Activated CD4-positive, alpha-beta T cell treated with anti-CD3 and anti-CD28 coated beads for 36 hours (primary cell): ENCODE measurements at places on chromosomes 2 and 18. TPM values are rescaled to one million over a fixed set of nuclear protein-coding genes. Genes with fewer than 3 reads are reported as not detected.

Gene GPAT2
- total RNA-seq, result 10.0 TPM

DNA sequence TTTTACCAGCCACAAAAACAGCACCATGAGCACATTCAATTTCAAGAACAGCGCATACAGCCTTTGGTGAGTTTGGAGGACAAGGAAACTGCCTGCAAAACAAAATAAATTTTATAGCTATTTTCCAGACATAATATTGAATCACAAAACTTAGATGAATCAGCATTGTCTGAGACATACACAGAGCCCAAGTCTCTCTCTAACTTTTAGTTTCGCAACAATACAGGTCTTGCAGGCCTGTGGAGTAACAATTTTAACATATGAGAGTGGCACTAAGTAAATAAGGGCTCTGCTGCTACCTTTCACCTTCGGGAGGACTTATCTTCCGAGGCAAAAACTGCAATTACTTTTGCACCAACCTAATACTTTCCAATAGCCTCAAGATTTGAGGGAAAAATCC, 56.1 kb upstream of the PEX13 start:
- DNase-seq, result no peak

- DNase-seq, result no peak
These were observed 868 bp upstream of the PKDCC start for GRCh38 chr2:42046819-42047487.

Gene POTEJ
- not detected for total RNA-seq

DNA sequence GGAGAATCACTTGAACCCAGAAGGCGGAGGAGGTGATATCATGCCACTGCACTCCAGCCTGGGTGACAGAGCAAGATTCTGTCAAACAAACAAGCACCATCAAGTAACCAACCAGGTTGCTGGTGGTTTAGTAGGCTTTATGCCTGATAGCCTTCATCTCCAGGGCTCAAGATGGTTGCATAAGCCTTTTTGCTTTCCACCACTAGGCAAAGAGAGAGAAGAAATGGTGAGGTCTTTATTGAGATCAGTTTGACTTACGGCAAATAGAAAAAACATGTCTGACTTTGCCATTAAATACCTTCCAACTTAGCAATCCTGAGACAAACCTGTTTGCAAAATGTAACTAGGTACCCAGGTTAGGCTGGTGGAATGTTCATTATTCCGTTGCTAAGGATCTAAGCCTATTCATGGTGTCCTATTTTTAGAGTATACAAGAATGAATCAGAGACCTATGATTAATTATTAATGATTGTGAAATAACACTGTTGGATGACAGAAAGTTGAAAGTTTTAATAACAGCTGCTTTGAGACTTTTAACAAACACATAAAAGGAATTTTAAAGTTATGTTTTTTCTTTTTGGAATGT, 53.5 kb upstream of the SLC38A11 start:
- no peak for DNase-seq

Gene RFX8
- 0.30 TPM for total RNA-seq

GRCh38 chr18:28468901-28469300, 292.0 kb upstream of the CDH2 start:
- no peak for DNase-seq

Gene TTC39C
- total RNA-seq, result 28.6 TPM

DNA sequence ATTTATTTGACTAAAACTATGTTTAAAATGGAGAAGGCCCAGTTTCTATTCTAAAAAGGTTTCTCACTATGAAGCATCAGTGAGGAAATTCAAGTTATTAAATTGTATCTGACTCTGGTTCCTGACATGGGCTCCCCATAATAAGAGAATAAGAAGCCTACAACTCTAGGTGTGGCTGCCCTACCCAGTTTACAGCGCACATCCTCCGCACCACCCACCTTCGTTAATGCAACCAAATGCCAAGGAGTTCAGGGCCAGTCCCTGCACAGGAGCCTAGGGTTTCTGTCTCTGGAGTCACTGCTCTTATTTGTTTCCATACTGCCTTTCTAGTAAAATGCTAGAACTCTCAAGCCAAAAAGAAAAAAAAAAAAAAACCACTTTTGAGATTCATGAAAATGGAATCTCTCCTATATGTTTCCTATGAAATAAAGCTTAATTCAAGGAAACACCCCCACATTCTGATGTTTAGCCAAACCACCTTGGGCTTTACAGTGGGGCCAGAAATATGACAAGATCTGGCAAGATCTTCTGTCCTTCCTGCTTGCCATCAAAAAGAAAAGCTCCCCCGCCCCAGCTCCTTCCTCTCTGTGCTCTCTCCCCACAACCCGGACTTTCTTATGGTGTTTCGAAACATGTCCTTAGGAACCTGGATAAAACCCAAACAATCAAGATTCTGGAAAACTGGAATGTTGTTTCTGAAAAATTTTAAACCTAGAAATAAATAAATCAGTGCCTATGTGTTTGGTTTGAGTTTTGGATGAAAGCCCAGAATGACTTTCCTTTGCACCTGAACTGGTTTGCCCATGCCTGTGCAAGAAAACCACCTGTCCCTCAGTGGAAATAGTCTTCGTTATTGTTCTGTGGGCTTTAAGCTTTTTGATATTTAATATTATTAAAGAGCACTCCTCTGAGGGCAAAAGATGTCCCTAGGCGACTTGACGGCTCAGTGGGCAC, 136.7 kb downstream of the SP3 start:
- DNase-seq, result no peak

Gene MAB21L4
- total RNA-seq, result not detected

DNA sequence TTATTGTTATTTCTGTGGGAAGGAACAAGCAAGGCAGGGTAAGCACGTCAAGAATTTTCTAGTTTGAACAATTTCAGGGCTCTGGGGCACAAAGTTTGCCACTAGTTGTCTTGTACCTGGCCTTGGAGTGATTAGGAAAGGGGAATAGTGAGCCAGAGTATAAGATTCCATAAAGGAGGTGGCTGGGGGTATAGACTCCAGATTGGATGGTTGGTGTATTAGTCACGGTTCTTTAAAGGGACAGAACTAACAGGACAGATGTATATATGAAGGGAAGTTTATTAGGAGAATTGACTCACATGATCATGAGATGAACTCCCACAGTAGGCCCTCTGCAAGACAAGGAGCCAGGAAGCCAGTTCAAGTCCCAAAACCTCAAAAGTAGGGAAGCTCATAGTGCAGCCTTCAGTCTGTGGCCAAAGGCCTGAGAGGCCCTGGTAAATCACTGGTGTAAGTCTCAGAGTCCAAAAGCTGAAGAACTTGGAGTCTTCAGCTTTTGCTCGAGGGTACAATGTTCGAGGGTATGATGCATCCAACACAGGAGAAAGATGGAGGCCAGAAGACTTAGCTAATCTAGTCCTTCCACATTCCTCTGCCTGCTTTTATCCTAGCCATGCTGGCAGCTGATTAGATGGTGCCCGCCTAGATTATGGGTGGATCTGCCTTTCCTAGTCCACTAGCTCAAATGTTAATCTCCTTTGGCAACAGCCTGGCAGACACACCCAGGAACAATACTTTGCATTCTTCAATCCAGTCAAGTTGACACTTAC, 31.5 kb upstream of the PTPRM start:
- no peak for DNase-seq

- DNase-seq, result peak; percentile 55
These were observed 539 bp downstream of the LAPTM4A start for GRCh38 chr2:20050646-20051531.

Gene DNAH7
- not detected for total RNA-seq

Gene HSPD1
- total RNA-seq, result 1,138 TPM

DNA sequence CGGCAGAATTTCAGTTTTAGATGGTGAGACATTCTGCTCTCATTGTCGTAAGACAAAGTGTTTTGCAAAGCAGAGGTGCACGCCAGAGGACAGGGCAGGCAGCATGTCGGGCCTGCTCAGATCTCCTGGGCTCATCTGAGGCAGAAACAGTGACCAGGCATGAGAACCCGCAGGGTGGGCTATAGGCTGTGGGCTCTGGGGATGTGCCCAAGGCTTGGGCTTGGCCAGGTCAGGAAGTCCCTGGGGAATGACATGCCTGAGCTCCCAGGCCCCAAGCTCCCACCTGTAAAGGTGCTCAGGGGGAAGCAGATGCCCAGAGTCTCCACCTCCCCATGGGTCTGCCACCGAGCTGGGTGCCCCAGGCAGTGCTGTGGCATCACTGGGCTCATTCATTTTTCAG, 35.3 kb downstream of the INHBB start:
- DNase-seq, result no peak

DNA sequence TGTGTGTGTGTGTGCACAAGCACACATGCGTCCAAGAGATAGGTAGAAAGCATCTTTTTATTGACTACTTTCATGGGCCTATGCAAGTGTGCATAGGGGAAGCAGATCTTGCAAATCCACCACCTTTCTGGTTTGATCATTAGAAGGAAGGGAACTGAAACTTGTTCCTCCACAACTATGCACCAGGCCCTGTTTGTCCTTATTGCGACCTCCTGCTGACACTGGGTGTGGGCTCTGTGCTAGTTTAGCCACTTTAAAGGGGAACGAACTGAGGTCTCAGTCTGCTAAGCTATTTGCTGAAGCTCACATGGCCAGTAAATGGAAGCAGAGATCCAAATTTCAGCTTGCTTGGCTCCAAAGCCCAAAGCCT, 32.1 kb upstream of the INSIG2 start:
- DNase-seq, result no peak

Gene C2orf66
- 0.25 TPM for total RNA-seq

Gene SERPINB4
- not detected for total RNA-seq

DNA sequence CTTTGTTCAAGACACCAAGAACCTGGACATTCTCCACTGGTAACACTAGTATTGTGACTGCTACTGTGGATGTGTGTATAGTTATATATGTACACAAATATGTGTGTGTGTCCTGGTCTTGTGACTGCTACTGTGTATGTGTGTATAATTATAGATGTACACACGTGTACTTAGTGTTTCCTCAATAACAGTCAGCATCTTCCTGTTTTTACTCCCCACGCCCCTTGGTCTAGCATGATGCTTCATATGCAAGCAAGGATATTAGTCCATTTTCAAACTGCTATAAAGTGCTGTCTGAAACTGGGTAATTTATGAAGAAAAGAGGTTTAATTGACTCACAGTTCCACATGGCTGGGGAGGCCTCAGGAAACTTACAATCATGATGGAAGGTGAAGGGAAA, 802.7 kb downstream of the RNF144A start:
- DNase-seq, result no peak

DNA sequence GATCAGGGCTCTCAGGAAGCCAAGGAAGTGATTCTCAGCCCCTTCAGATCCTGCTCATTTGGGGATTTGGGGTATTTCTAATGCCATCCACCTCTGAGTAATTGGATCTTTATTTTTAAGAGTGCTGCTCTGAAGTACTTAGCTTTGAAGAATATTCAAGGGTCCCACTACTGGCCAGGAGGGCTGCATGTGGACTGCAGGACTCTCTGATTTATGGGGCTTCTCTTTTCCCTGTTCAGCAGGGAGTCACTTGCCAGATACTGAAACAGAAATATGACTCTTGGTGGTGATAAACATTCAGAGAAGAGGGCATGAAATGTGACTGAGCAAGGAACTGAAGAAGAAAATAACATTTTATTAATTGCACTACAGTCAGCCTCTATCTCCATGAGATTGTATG, 138.5 kb downstream of the MTX2 start:
- DNase-seq, result no peak

Gene EIF2AK3
- total RNA-seq, result 15.9 TPM

GRCh38 chr2:96548558-96549465, 12.3 kb downstream of the ARID5A start:
- no peak for DNase-seq

- no peak for DNase-seq
These were observed 3.2 kb downstream of the MRO start for GRCh38 chr18:50816419-50817166.

DNA sequence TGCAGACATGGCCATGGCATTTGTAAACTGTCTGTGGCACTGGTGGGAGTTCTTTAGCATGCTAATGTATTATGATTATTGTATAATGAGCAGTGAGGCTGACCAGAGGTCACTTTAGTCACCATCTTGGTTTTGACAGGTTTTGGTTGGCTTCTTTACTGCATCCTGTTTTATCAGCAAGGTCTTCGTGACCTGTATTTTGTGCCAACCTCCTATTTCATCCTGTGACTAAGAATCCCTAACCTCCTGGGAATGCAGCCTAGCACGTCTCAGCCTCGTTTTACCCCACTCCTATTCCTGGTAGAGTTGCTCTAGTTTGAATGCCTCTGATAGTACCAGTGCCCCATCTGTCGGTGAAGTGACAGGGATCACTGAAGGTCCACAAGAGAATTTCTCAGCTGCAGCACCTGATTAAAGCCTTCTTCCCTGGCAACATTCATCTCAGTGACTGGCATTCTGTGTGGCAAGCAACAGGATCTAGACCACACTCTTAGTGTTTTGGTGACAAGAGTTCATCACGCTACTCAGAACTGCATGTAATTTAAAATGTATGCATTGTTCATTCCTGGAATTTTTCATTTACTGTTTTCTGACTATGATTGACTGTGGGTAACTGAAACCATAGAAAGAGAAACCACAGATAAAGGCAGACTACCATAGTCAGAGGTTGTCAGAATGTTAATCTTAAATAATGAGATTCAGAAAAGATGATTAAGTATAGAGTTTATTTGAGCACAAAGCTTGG, 43.0 kb upstream of the GPR39 start:
- DNase-seq, result no peak

DNA sequence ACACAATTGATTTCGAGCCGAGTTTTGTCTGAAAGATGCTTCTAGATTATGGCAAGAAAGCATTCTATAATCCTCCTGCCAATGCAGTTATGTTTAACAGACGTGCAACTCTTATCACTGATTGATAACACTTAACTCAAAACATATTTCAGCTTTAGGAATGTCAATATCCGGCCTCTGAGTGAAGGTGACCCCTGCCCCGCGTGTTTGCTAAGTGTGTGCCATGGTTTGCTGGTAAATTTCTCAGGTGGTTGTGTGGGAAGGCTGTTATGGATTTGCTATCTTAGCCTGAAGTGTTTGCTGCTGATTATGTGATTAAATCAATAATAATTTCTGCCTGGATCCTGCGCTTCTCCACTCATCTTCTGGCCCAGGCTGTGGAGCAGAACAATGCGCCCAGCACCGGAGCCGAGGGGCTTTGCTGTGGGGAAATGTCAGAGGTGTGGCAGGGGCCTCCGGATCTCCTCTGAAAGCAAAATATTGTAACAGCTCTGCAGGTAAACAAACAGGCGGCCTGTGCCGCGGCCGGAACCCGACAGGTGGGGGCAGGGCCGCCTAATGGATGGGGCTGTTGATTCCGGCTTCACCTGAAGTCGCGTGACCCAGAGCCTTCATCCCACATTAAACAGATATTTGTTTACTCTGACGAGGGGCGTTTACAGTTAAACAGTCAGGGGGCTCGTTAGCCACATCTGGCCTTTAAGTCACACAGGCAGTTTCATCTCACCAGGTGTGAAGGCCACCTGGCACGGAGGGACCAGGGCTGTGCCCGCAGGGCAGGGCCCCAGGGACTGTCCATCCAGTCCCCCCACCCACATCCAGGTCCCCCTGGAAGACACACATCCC, 210.7 kb upstream of the SALL3 start:
- DNase-seq, result no peak
